ENCODE measurements at places on chromosomes 11 and 22. TPM values are rescaled to one million over a fixed set of nuclear protein-coding genes. Genes with fewer than 3 reads are reported as not detected.

The RAB38 gene
- 146 TPM for polyA plus RNA-seq

The TBX1 gene
- not detected for polyA plus RNA-seq

The SCGB1D2 gene
- not detected for polyA plus RNA-seq

The MPZL3 gene
- 7.9 TPM for polyA plus RNA-seq

All from keratinocyte (primary cell).